Foreskin keratinocyte (primary cell): ENCODE measurements at places on chromosomes 5 and 9.

DNA sequence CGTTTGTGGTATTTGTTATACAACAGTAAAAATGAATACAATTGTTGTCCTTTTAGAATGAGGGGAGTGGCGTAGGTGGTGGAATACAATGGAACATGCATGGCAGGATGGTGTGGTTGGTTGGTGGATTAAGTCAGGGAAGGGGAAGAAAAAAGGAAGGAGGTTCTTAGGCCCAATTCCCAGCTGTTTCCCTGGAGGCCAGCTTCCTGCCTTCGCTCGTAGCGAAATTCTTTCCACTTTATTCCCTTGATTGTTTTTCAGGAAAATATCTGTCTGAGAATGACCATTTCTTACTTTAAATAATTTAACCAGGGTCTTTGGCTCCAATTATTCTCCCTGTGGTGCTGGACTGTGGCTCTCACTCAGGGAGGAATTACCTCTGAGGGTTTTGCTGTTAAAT is 24.1 kb upstream of the DMAC1 start:
- no peak for DNase-seq

DNA sequence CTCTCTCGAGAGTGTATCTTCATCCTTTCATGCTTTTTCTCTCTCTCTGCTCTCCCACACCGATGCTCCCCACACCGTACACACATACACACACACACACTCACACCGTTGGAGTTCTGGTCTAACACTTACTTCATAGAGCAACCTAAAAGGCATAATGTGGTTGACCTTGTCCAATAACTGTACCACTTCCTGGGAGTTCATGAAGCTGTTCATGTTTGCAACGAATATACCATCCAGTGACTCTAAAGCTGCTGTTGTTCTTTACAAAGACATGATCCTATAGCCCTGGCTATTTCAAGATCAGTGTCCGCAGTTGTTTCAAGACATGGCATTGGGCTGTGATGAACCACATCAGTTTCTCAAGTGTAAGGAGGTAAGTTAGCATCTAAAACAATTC is 10.0 kb downstream of the MEF2C start:
- no peak for DNase-seq

DNA sequence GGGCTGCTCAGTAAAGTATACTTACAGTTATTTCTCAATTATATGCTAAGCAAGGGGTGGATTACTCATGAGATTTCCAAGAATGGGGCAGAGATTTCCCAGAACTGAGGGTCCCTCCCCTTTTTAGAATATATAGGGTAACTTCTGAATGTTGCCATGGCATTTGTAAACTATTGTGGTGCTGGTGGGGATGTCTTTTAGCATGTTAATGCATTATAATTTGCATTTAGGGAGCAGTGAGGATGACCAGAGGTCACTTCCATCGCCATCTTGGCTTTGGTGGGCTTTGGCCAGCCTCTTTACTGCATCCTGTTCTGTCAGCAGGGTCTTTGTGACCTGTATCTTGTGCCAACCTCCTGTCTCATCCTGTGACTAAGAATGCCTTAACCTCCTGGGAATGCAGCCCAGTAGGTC is 35.5 kb downstream of the TTC1 start:
- no peak for DNase-seq

GRCh38 chr9:128936171-128936865 is 11.1 kb downstream of the DOLK start:
- DNase-seq: no peak

GRCh38 chr9:68847765-68848164 is 142.7 kb downstream of the PIP5K1B start:
- no peak for DNase-seq

- DNase-seq: peak; percentile 30
These were observed at the start of gene SHISAL2B for GRCh38 chr5:64690417-64691151. Gene SHISAL2B (plus strand): TSS chr5:64690503. CDS start chr5:64690624, 121 bp downstream.

DNA sequence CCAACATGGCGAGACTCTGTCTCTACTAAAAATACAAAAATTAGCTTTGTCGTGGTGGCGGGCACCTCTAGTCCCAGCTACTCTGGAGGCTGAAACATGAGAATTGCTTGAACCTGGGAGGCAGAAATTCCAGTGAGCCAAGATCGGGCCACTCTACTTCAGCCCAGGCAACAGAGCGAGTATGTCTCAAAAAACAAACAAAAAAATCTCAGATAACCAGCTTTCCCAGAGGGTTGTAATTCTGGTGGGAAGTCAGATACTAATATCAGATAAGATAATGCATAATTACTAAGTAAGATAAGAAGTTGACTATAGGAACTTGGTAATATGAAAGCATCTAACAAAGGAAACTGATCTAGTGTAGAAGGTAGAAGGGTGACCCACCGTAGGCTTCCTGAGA is 60.6 kb downstream of the PCDH1 start:
- DNase-seq: no peak

GRCh38 chr9:114248299-114248707 is 74.6 kb upstream of the ORM1 start:
- no peak for DNase-seq

GRCh38 chr9:107792596-107792995 is 303.0 kb upstream of the KLF4 start:
- no peak for DNase-seq

DNA sequence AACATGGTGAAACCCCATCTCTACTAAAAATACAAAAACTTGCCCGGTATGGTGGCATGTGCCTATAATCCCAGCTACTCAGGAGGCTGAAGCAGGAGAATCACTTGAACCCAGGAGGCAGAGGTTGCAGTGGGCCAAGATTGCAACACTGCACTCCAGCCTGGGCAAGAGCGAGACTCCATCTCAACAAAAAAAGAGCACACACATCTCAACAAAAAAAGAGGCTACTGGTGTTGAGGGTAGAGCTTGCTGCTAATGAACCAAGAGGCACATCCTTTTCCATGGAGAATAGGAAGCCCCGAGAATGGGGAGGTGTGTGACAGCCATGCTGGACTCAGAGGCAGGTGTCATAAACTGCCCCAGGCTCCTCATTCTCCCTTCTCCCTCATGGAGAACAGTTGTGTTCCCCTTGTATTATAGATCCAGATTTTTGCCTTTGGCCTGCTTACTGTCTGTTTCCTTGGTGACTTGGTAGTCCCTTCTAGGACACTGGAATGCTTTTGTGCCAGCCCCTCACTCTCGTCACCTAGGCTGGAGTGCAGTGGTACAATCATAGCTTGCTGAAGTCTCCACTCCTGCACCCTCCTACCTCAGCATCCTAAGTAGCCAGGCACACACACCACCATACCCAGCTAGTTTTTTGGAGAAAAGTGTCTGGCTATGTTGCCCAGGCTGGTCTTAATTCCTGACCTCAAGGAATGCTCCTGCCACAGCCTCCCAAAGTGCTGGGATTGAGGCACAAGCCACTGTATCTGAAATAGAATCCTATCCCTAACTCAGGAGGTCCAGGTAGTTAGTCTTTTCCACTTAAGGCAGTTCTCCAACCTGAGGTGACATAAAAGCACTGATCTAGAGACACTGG is 5.1 kb downstream of the RPL12 start:
- DNase-seq: peak; percentile 15

- no peak for DNase-seq
These were observed 49.5 kb downstream of the SEMA4D start for GRCh38 chr9:89448381-89448780.

DNA sequence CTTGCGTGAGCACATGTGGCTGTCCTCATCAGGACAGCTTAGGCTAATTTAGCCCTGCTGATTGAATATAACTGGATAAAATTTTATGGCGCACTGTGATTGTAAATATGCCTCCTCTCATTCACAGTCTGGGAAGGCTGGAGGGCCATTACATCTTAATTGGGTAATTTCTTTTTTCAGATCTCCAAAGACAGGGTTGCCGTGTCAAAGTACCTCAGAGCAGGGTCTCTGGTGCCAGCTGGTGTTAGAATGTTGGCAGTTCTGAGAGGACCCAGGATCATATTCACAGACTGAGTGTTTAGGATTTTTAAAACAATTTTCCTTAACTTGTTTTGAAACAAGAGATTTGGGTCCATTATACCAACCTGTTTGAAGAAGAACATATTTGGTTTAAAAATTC is 455.7 kb upstream of the TLE4 start:
- DNase-seq: no peak

DNA sequence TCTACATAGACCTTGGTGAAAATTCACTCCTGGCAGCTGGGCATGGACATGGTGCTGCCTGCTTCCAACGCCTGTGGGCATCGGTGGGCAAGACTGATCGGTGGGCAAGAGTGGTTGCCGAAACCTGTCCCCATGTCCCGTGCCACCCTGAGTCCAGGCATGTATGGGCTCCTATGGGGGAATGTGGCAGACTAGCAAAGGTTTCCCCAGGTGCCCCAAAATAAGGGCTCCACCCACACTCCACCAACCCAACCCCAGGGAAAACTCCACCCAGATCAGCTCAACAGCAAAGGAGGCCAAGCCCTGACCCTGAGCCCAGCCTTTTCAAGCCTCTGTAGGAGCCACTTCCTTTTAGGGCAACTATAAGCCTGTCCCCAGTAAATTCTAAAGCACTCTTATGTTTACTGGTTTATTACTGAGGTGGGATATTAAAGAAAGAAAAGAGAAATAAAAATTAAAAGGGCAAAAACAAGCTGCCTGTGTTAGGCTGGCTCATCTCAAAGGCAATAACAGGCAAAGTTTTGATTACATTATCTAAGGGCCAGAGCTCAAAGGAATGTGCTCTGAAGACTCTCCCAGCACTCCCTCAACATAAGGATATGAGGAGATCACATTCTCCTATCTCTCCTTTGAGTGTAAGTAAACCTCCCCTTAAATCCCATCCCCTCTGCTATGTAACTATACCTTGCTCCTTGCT is 8.9 kb upstream of the SPATA31E1 start:
- no peak for DNase-seq
